ENCODE measurements at places on chromosomes 5 and 9.

GRCh38 chr5:72356361-72356760, 36.2 kb downstream of the PTCD2 start:
- DNase-seq = no peak

DNA sequence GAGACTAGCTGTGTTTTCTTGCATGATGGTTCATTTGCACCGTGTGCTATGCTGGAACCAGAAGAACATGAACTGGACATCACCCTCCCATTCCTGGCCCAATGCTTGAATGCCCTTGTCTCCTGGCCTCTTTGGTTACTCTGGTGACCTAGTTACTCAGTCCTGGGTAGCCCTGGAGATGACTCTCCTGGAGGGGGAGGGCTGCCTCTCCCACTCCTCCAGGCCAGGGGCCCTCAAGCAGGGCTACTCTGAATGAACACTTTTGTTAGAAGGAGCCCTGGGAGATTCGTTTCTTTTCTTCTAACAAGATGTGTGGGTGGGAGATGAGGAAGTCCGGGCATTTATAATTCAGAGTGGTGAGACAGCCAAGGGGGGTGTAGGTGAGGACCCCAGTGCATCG, 12.0 kb upstream of the NKX2-5 start:
- DNase-seq = no peak

GRCh38 chr5:3191585-3191984, 404.0 kb upstream of the IRX1 start:
- no peak for DNase-seq

- DNase-seq = no peak
Observed at GRCh38 chr5:173180331-173180730, 36.0 kb downstream of the BNIP1 start.

- DNase-seq = no peak
Observed at GRCh38 chr9:89718176-89718575, 113.4 kb downstream of the GADD45G start.

DNA sequence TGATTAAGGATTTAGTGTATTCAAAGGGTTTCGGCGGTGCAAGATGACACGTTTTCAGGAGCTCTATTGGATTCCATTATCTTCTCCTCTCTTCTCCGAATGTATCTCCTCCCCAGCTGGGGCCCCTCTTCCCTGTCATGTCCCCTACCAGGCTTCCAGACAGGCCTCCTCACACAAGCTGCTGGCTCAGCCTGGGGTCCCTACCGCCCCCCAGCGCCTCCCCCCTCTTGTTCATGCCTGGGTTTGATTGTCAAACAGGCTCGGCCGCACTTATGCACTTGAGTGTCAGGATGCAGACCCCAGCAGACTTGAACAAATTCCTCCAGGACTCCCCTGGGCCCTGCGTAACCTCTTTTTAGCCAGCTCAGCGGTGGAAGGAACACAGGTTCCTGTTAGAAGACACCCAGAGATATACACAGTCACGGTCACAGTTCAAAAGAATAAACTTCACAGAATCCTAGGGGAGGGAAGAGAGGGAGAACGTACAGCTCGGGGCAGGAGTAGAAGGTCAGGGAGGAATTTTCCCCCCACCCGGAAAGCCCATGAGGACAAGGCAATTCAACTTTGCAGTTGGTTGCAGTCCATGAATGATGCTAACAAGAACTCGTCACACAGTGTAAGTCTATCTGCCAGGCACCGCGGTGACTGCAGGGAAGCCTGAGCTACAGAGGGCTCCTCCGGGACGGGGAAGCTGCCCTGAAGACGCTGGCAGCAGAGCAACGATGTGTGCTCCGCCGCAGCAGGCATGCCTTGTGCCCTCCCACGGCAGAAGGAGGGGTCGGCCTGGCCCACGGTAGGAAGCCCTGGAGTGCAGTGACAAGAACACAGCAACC, 560.0 kb downstream of the BNC2 start:
- no peak for DNase-seq

DNA sequence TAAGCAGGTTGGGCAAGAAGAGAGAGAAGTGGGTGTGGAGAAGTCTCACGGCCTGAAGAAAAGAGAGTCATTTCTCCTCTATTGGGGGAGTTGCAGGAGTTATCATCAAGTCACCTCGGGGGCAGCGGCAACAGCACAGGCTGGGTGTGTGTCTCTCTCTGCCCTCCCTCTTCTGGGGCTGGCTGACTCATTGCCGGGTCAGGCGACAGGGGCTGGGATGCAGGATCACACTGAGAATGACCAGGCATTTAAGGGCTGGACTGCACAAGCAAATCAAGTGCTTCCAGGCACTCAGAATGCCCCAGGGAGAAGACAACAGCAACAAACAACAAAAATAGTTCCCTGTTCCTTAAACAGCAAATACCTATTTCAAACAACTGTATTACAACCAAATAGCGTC, 6.3 kb upstream of the EQTN start:
- no peak for DNase-seq

- no peak for DNase-seq
Observed at GRCh38 chr5:132475987-132476875, 14.3 kb downstream of the IRF1 start.

DNA sequence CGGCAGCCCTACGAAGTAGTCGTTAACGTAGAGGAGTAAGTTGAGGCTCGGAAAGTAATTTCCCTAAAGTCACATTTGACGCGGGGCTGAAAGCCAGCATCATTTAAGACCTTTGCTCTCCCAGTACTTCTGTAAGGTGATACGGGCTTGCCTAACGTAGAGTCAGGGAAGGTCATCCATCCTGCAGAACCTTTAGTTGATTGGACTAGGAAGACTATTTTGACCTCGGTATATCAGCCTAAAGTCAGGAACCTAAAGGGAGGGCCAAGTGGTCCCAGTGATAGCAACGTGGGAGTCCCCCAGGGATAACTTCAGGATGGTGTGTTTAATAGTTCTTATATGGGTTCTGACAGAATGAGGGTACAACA, 657 bp downstream of the NUP214 start:
- DNase-seq = no peak

- no peak for DNase-seq
Observed at GRCh38 chr9:17706347-17706746, 127.5 kb downstream of the SH3GL2 start.

DNA sequence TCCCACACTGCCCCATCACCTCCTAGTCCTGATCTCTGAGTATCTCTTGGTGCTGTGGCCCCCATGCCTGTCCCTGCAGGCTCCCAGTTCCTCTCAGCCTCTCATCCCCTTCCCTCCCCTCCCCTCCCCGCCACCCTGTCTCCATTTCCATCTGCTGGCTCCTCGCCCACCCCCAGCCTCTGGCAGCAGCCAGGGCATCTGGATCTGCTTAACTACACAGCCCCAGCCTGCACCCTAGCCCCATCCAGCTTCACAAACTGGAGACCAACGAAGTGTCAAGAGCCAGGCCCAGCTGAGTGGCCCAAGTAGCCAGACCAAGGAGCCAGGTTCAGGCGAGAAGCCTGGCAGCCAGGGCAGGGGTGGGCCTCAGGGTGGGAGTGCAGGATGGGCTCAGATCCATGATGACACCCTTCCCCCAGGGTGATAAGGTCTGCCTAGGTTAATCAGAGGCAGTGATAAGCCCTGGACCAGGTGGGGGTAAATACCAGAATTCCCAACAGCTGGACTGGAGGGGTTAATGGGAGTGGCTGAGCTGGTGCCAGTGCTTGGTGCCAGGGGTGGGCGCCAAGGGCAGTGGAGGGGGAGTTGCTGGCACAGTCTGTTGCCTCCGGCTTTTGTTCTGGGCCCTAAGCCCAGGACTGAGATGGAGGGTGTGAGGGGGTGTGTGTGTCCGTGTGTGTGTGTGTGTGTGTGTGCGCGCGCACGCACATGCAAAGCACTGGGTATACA, 2.5 kb downstream of the IL11RA start:
- no peak for DNase-seq

DNA sequence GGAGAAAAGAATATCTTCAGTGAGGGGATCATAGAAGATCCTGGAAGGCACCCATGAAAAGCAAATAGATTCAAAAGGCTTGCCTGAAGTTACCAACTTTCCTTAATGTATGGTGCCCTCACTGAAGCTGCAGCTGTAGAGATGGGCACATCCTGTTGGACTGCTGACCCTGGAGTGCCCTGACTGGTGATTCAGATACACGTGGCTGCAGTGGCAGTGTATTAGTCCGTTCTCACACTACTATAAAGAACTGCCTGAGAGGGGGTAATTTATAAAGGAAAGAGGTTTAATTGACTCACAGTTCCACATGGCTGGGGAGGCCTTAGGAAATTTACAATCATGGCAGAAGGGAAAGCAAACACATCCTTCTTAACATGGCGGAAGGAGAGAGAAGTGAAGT, 80.3 kb downstream of the OSMR start:
- DNase-seq = no peak

All from stimulated activated CD8-positive, alpha-beta memory T cell treated with anti-CD3 and anti-CD28 coated beads, Interleukin-15, amount 100 ng/mL, for 4 hours (primary cell).